Hematopoietic multipotent progenitor cell (in vitro differentiated cells): ENCODE measurements at places on chromosomes 7 and 10. TPM values are rescaled to one million over a fixed set of nuclear protein-coding genes. Genes with fewer than 3 reads are reported as not detected.

GRCh38 chr7:39341083-39341482, 225.1 kb upstream of the YAE1 start:
- DNase-seq: no peak

GRCh38 chr10:60964257-60965235, 20.6 kb upstream of the RHOBTB1 start:
- DNase-seq: peak; percentile 6

DNA sequence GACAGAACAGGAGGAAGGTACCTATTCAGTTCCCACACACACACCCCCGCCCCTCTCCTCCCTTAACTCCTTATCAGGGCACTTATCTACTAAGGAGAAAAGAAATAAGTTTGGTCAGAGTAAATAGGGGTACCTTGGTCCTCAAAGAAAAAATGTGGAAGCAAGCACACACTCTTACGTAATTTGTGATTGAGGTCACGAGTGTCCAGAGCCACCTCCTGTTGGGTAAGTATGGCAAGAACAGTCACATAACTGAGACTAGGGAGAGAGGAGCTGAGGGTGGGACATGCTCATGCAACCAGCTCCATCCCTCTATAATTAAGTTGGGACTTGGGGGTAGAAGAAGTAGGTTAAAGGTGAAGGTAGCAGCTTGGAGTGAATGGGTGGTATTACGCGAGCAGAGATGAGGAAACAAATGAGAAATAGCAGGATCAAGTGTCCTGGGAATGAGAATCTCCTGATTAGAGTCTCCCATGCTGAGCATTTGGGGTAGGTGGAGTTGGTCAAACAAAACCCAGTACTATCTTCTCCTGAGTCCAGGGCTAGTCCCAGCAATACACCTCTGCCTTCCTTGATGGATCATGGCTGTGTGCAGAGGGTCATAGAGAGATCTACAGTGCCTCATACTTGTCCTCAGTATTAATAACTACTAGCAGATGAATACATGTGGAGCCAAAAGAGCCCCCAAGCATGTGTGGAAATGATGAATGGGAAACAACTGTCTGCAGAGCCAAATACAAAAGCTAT, 77.1 kb downstream of the GSAP start:
- no peak for DNase-seq

GRCh38 chr10:35409094-35409582, 72.8 kb downstream of the CCNY start:
- DNase-seq: peak; percentile 22

The SPACDR gene
- total RNA-seq: 0.27 TPM

GRCh38 chr10:48926255-48926654, 13.4 kb downstream of the LRRC18 start:
- DNase-seq: no peak
